ENCODE measurements at places on chromosomes 5 and 9. TPM values are rescaled to one million over a fixed set of nuclear protein-coding genes. Genes with fewer than 3 reads are reported as not detected.

The TAS2R1 gene
- not detected for total RNA-seq

The CDC14B gene
- total RNA-seq = 7.5 TPM

The BNC2 gene
- total RNA-seq = 9.6 TPM

The ANKRD31 gene
- 0.54 TPM for total RNA-seq

The SLC34A3 gene
- total RNA-seq = not detected

The PCDHA8 gene
- total RNA-seq = not detected

The GMCL2 gene
- not detected for total RNA-seq

The DRD1 gene
- not detected for total RNA-seq

The COL15A1 gene
- 6.2 TPM for total RNA-seq

The PRR7 gene
- total RNA-seq = 30.3 TPM

The YTHDC2 gene
- 16.2 TPM for total RNA-seq

The PCDHGA5 gene
- total RNA-seq = 0.32 TPM

The CDX1 gene
- not detected for total RNA-seq

The C1QTNF3 gene
- total RNA-seq = 1.6 TPM

The GABRA6 gene
- not detected for total RNA-seq

The CD72 gene
- total RNA-seq = 0.32 TPM

The HACD4 gene
- total RNA-seq = 0.36 TPM
